Activated CD4-positive, alpha-beta T cell treated with anti-CD3 and anti-CD28 coated beads, Interleukin-2, amount 10 ng/mL, durations not matched to agents 7 days and 5 days (primary cell): ENCODE measurements at places on chromosomes 4 and X. TPM values are rescaled to one million over a fixed set of nuclear protein-coding genes. Genes with fewer than 3 reads are reported as not detected.
A peak's percentile ranks its signal among the peaks of the same experiment; 100 is the strongest.

DCTD gene
- total RNA-seq = 60.0 TPM

DNA sequence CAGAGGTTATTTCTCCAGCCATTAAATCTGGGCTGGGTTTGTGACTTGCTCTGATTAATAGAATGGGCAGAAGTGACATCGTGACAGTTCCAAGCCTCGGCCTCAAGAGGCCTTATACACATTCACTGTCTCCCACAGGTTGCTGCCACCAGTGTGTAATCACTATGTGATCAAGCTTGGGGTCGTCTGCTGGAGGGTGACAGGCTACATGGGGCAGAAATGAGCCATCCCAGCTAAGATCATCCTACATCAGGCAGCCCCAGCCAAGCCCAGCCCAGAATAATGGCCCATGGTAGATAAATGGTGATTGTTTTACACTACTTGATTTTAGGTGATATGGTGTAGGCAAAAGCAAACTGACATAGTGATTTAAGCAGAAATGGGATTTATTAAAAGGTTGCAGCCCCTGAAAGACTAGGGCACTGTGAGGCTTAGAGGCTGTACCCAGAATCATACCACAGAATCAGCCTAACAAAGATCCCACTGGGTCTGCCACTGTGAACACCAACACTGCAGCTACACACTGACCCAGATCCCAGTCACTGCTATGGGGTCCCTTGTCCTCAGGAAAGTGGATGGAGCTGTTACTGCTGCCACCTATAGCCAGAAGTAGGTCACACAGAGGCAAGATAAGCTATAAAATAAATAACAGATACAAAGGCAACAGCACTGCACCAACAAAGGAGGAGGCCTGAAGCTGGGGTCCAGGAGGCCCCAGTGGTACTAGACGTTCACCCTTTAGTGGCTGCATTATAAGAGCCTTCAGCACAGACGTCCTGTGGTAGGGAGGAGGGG, 159.6 kb upstream of the RBPJ start:
- no peaks in the 10 kb centered on the region for H3K27me3 ChIP-seq
- peaks cover 17% of the 10 kb centered on the region for H3K4me1 ChIP-seq
- DNase-seq = no peak
- H3K4me3 ChIP-seq = no peak overlapping the region
- H3K36me3 ChIP-seq = peaks cover 12% of the 10 kb centered on the region

DNA sequence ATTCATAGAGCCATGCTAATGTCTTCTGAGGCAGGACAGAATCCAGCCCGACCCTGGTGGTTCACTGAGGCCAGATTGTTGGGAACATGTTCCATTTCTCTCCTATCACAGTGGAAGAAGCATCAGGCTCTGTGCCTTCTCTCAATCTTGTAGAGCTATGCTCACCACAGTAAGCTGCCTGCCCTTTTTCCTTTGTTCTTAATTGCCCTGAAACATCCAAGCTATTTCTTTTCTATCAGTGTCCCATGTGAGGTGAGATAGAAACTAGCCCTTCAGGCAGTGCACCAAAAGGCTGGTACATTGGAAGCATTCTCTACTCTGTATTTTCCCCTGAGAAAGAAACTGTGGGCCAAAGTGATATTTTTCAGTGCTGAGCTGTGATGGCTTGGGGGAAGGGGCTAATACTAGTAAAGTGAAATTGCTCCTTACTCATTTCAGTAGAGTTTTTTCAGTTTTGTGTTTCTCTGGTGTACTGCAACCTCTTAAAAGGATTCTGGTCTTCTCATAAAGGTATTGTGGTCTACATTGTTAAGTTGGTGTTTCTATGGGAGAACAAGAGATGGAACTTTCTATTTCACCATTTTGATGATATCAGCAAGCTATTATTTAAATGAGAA, 611.2 kb downstream of the RPA4 start:
- no peaks in the 10 kb centered on the region for H3K27me3 ChIP-seq
- H3K4me3 ChIP-seq = no peak overlapping the region
- no peak overlapping the region for H3K27ac ChIP-seq
- peaks cover 6% of the 10 kb centered on the region for H3K4me1 ChIP-seq
- no peak for DNase-seq

- peaks cover 35% of the 10 kb centered on the region for H3K36me3 ChIP-seq
- H3K4me1 ChIP-seq = peaks cover 17% of the 10 kb centered on the region
- no peak overlapping the region for H3K27ac ChIP-seq
Observed at GRCh38 chr4:145819853-145820181, 118.8 kb downstream of the ZNF827 start.

DNA sequence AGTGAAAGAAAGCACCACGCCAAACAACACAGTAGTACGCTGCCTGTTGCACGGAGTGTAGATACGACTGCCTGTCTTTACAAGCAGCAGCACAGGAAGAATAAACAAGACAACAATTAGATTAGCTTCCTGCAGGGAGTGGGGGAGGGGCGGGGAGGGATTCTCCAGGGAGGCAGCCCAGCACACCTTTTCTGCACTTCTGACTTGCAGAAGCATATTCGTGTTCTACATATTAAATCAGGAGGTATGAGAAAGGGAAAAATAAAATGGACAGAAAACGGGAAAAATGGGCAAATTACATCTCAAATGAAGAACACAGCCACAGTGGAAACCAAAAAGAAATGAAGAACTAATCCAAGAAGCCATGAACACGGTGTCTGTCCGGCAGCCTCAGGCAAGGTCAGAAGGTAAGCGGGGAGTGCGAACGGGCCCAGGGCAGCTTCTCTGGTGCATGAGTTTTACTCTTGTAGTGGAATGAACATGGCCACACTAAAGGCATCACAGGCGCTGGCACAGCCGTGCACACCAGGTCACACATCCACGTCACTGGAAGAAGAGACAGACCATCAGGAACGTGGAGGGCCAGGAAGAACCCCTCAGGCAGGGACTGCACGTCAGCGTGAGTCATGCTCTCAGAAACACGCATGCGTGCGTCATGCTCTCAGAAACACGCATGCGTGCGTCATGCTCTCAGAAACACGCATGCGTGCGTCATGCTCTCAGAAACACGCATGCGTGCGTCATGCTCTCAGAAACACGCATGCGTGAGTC, 20.1 kb upstream of the ADRA2C start:
- DNase-seq = no peak
- H3K4me3 ChIP-seq = no peak overlapping the region
- no peak overlapping the region for H3K27ac ChIP-seq
- no peaks in the 10 kb centered on the region for H3K36me3 ChIP-seq

C4orf50 gene
- total RNA-seq = 0.27 TPM

GRCh38 chrX:16524316-16524715, 125.6 kb upstream of the S100G start:
- H3K27ac ChIP-seq = no peak overlapping the region
- H3K36me3 ChIP-seq = peaks cover 13% of the 10 kb centered on the region
- DNase-seq = no peak
- H3K4me3 ChIP-seq = no peak overlapping the region

TIMM17B gene
- 39.9 TPM for total RNA-seq

- no peak overlapping the region for H3K27ac ChIP-seq
- H3K4me1 ChIP-seq = peaks cover 2% of the 10 kb centered on the region
- no peak overlapping the region for H3K4me3 ChIP-seq
- no peaks in the 10 kb centered on the region for H3K27me3 ChIP-seq
Observed at GRCh38 chr4:172813359-172813923, 355.2 kb upstream of the GALNT7 start.

- peaks cover 37% of the 10 kb centered on the region for H3K4me1 ChIP-seq
- peak overlapping the region; percentile 54 for H3K4me3 ChIP-seq
- H3K27ac ChIP-seq = peak overlapping the region; percentile 82
- DNase-seq = peak; percentile 12
- H3K27me3 ChIP-seq = no peaks in the 10 kb centered on the region
Observed at GRCh38 chrX:24014388-24015018, 12.5 kb downstream of the KLHL15 start.

- no peak overlapping the region for H3K27ac ChIP-seq
- H3K4me1 ChIP-seq = no peaks in the 10 kb centered on the region
- DNase-seq = no peak
- H3K4me3 ChIP-seq = no peak overlapping the region
Observed at GRCh38 chr4:54548098-54548620, 109.6 kb upstream of the KIT start.

ATP2B3 gene
- total RNA-seq = not detected

- no peaks in the 10 kb centered on the region for H3K27me3 ChIP-seq
- no peak for DNase-seq
- no peaks in the 10 kb centered on the region for H3K36me3 ChIP-seq
- H3K4me3 ChIP-seq = peak overlapping the region; percentile 9
- peak overlapping the region; percentile 93 for H3K27ac ChIP-seq
Observed at GRCh38 chrX:129743821-129744220, 5.0 kb downstream of the XPNPEP2 start.

CFAP47 gene
- total RNA-seq = not detected

IGFBP7 gene
- total RNA-seq = 0.27 TPM

REELD1 gene
- 0.08 TPM for total RNA-seq
